ENCODE measurements at places on chromosomes 2 and 18. TPM values are rescaled to one million over a fixed set of nuclear protein-coding genes. Genes with fewer than 3 reads are reported as not detected.

GRCh38 chr18:13813271-13813849, 10.6 kb upstream of the MC5R start:
- DNase-seq, result no peak

The CXCR2 gene
- 1.5 TPM for total RNA-seq

DNA sequence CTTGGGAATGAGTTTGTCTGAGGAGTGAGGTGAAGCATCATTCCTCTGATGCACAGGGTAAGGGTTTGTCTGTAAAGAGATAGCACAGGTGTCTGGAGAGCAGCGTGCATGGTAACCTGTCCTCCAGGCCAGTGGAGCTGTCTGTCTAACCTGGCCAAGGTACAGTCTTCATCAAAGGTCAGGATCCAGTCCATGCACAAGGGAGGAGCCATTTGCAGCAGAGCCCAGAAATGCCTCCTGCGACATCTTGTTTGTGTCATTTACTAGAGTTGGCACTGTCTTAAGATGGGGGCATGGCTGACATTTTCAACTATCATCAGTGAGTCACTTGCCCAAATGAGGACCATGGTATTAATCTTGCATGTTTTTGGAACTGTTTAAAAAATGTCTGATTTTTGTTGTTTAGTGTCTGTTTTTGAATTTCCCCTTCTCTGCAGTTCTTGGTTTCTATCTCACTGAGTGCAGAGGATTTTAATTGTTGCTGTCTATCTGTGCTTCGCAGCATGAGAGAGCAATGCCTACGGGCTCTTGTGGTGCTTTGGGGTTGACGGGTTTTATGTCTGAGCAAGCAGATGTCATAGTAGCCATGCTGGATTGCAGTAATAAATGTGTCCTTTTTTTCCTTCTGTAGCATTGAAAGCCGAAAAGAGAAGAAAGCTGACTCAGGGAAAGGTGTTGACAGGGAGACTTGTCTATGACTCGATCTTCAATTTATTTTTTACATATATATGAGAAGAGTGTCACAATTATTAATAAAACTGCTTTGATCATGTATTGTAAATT, 91.3 kb downstream of the DPP4 start:
- DNase-seq, result no peak

DNA sequence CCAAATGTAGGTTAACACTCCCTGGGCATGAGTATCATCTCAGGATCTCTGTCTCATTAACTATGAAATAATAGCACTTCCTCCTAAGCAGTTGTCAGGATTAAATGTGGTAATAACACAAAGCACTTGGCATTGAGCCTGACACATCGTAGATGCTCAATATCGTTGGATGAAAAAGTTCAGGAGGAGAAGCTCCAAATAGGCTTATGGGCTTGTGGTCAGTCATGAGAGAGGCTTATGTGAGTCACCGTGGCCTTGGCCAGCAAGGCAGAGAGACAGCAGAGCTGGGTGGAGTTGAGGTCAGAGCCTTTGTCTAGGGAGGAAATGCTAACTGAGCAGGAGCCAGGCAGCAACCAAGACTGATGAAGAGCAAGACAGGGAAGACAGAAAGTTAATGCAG, 68.3 kb upstream of the PPM1B start:
- no peak for DNase-seq

DNA sequence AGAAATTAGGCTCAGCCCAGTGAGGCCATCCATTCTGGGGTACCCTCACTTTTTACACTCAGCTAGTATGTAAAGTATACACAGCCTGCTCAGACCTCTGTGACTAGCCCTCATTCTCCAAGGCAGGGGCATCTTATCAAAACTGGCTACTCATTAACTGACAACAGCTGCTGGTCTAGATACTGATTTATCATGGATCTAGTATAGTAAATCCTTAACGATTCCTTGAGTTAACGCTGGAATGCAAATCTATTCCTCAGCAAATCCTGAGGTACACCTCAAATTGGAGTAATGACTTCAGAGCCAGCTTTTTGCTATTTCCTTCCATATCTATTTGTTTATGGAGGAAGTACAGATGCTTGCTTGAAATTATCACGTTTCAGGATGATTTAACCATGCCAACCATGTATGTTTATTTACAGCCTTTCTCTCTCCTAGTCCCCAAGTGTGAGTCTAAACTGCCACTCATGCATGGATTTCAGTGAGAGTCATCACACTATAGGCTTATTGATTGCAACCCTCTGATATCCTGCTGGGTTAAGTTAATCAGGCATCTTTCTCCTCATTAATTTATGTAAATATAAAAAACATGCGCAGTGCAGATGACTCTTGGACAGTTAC, 70.2 kb upstream of the DOK6 start:
- no peak for DNase-seq

- DNase-seq, result no peak
These were observed 254.8 kb downstream of the GLI2 start for GRCh38 chr2:120990451-120990871.

The CRYBA2 gene
- total RNA-seq, result not detected

DNA sequence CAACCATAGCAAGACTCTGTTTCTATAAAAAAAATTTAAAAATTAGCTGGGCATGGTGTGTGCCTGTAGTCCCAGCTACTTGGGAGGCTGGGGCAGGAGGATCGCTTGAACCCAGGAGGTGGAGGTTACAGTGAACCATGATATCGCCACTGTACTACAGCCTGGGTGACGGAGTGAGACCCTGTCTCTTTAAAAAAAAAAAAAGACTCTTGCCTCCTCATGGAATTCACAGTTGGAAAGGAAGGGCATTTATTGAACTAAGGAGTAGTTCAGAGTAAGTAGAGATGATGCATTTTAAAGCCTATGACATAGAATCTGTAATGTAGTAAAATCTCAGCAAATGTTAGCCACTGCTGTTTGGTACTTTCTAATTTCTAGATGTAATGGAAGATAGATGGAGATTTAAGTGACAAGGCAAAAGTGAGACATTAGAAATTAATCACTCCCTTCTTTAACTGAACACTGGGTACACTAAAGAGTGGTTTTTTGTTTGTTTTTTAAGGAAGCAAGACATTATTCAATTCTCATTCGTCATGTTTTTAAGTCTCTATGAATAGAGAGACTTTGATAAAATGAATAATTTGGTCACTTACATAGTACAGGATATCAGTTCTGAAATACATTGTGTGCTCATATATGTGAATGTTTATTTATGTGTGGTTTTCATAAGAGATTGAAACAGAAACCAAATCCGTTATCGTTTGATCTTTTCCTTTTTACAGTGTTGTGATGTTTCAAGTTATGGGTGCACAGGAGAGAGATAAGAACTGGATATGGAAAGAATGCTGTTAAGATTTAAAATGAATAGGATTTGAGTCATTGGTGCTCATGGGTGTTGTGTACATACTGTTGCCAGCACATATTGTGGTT, 186.1 kb upstream of the STON1 start:
- DNase-seq, result no peak

- no peak for DNase-seq
These were observed 39.4 kb downstream of the MAP4K4 start for GRCh38 chr2:101736861-101737291.

DNA sequence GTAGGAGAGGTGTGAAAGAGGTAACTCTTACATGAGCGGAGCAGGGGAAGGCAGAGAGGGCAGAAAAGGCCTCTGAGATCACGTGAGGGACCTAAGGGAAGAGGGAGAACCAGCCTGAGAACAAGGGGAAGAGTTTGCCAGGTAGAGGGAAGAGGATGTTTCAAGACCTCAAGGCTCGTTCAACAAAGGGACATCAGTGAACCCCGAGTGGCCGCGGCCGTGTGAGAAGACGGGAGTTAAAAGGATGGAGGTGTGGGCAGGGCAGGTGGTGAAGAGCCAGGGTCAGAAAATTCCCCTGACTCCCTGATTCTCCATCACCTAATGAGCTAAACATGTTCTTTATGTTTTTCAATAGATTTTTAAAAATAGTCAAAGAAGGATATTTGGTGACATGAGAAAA, 44.4 kb downstream of the NETO1 start:
- no peak for DNase-seq

- DNase-seq, result no peak
These were observed 6.8 kb downstream of the PKP4 start for GRCh38 chr2:158463496-158464095.

DNA sequence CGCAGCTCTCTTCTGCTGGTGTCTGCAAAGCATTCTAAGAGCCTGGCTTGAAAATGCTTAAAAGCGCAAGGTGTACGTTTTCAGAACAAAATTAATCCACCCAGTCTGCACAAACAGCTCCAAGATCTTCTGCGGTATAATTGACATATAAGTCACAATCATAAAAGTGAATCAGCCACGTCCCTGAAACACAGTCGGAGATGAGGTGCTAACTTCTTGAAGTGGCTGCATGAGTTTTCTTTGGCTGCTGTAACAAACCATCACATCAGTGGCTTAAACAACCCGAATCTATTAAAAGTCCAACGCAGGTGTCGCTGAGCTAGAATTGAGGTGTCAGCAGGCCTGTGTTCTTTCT, 32.6 kb downstream of the ARL4C start:
- no peak for DNase-seq

The MATN3 gene
- total RNA-seq, result 0.19 TPM

DNA sequence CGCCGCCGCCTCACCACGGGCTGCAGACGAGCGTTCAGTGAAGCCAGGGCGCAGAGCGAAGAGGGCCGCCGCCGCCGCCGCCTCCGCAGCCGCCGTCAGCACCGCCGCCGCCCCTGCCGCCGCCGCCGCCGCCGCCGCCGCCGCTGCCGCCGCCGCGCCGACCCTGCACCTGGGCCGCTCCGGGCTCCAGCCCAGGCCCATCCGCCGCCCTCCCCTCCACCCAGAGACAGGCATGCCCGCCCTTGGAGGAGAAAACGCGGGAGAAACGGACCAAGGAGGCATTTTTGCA, 3.0 kb downstream of the POU3F3 start:
- DNase-seq, result no peak

DNA sequence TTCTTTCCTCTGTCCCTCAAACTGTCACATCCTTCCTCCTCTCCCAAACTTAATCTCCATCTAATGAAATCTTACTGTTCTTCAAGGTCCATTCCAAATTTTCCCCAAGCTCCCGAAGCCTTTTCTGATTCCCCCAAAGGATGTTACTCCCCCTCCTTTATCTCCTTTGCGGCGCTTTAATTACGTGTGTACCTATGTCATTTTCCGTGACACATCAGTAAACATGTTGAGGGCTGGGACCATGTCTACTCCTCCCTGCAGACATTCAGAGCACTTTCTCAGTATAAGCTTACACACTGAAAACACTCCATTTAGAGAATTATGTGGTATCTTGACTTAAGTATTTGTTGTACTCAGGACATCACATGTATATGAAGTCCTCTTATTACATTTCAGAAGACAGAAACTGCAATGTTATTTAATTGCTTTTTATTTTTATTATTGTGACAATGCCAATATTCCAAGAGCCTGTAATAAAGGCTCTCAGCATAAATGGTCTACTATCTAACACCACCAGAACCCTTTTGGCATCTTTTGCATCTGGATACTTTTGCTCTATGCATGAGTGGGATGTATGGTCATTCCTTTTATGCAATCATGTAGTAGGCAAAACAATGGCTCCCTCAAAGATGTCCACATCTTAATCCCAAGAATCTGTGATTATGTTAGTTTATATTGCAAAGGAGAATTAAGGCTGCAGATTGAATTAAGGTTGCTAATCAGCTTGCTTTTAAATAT, 1.8 kb downstream of the NMI start:
- no peak for DNase-seq

The COX7A2L gene
- total RNA-seq, result 94.4 TPM

The MXD1 gene
- 4.6 TPM for total RNA-seq

GRCh38 chr2:138500592-138501424, 762 bp upstream of the SPOPL start:
- peak; percentile 67 for DNase-seq

The TMEM178A gene
- total RNA-seq, result 3.0 TPM

The CPLX4 gene
- total RNA-seq, result not detected

GRCh38 chr2:67243919-67244318, 153.2 kb upstream of the ETAA1 start:
- DNase-seq, result no peak

The NAT8 gene
- total RNA-seq, result not detected

The MAB21L4 gene
- not detected for total RNA-seq

DNA sequence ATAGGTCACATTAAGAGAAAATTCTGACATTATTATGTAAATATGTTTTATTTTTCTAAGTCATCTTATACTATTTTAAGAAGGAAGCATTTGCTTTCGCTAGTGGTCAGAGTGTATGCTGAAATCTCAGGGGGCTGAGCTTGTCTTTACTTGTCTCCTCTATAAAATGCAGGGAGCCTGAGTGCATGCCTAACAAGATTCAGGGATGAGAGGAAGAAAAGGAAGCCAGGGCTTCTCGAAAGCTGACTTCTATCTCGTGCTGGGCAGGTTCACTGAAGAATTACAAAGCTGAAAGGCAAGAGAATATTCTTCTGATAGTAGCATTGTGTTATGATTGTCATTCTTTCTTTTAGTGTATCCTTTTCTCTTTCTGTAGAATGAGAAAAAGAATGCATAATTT, 467.4 kb downstream of the SOX11 start:
- DNase-seq, result no peak

DNA sequence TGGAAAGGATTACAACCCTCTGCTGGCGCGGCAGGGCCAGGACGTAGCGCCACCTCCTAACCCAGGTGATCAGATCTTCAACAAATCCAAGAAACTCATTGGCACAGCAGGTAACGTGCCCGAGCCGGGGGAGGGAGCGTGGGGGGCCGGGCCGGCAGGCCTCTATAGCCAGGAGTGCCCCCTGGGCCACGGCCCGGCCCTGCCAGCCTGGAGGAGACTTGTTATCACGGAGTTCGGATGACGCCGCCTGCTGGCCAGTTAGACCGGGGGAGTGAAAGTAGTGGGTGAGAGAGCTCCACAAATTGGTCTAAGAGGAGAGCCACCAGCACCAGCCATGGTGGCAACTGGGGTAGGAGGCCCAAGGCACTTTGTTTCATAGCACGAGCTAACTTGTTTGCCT, 8.6 kb upstream of the TMEM214 start:
- no peak for DNase-seq

DNA sequence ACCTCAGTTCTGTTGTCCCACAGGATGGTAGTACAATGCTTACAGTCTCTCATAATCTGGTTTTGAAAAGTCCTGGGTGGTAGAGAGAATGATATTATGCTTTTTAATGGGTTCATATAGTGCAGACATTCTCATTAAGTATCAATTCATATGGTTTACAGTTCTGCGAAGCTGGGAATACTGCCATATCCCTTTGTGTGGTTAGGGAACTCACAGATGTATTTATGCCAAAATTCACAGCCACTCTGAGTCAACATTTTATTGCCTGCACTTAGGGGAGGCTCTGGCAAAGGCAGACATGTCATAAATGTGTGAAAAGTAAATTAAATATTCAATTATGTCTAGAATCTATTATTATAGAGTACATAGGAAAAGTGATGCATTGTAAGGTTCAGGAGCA, 808.2 kb downstream of the SUCLG1 start:
- no peak for DNase-seq

GRCh38 chr18:32138332-32138982, 46.8 kb downstream of the RNF138 start:
- DNase-seq, result no peak

Measured in Right ventricle myocardium inferior (tissue), 1 donor.